ENCODE measurements at places on chromosomes 1 and 21.

GRCh38 chr1:208303743-208304712 is 59.8 kb upstream of the PLXNA2 start:
- DNase-seq, result no peak

- DNase-seq, result no peak
Observed at GRCh38 chr1:66343569-66344325, 190.2 kb upstream of the SGIP1 start.

- DNase-seq, result no peak
Observed at GRCh38 chr1:156486421-156487344, 13.9 kb downstream of the MEF2D start.

GRCh38 chr1:204222006-204222763 is 8.4 kb upstream of the GOLT1A start:
- no peak for DNase-seq

DNA sequence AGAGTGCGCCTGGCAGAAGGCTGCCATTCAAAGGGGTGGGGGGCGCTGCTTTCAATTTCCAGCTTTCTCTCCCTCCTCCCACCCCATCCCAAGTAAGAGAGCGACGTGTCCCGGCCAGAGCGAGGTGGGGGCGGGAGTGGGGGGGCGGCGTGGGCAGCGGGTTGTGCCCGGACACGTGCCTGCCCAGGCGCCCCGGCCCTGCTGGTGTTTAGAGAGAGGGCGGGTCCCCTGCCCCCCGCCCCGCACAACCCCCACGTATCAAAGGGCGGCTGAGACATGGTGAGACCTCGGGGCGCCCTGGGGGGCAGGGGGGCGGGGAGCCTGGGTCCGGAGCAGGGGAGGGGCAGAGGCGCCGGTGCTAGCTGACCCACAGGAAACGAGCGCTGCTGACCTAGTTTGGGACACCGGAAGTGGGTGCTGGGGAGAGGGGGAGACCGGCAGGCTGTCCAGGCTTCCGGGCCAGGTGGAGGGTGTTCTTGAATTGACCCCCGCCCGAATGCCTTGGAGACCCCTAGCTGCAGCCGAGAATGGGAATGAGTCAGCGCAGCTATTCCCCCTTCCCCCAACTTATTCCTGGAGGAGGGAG is 1.3 kb downstream of the ZBTB7B start:
- DNase-seq, result no peak

DNA sequence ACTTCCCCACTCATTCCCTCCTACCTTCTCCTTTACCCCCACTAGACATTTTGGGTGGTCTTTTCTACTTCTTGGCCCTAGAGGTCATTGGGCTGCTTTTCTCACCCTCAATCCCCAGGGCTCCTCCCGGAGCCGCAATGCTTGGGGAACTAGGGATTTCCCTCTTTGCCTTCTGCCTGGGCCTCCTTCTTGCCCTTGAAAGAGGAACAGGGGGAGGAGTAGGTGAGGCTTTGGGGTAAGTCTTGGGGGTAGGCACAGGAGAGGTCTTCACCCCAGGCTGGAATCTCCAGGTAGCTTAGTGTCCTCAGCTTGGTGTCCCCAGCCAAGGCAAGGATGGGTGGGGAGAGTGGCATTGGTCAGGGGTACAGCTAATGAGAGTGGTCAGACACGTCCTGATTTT is 56.2 kb upstream of the EPS8L3 start:
- no peak for DNase-seq

DNA sequence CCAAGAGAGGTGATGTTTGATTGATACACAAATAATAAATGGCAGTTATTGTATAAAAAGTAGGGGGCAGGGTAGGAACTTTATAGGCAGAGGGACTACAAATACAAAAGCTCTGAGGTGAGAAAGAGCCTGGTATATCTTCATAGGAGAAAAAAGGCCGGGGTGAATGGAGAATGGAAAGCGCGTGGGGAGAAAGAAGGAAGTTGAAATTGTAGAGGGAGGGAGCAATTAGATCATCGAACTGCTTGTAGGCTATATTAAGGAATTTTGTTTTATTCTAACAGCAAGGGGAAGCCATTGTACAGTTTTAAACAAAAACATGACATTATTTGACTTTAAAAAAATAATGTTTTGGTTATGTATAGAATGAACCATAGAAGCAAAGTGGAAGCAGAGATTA is 147.4 kb downstream of the PDE4B start:
- no peak for DNase-seq

DNA sequence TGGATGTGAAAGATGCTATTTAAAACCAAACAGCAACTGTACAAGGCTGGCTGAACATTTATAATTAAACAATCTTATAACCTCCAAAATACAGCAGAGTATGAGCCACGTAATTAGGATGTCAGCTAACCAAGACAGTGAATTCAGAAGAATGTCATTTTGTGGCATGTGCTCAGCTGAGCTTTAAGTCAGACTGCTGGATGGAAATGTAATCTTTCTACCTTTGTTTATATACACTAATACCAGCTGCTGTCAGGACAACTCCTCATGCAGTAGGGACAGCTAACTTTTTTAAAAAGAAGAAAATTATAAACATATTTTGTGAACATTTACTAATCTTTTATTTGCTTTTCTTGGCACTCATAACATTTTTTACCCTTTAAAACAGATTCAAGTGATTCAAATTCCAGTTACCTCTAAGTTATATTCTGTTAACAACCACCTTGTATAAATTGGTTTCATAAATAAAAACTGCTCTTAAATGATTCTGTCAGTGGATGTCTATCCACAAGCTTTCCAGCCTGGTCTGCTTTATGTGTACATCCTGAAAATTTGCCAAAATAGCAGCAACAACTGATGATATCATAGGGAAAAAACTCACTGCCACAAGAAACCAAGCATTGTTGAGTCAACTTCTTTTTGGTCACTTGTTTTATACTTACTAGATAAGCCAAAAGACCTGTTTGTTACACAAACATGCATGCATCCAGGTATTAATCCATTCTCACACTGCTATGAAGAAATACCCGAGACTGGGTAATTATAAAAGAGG is 36.1 kb downstream of the DPH5 start:
- DNase-seq, result no peak

- no peak for DNase-seq
Observed at GRCh38 chr1:9746651-9747050, 77.1 kb downstream of the CLSTN1 start.

DNA sequence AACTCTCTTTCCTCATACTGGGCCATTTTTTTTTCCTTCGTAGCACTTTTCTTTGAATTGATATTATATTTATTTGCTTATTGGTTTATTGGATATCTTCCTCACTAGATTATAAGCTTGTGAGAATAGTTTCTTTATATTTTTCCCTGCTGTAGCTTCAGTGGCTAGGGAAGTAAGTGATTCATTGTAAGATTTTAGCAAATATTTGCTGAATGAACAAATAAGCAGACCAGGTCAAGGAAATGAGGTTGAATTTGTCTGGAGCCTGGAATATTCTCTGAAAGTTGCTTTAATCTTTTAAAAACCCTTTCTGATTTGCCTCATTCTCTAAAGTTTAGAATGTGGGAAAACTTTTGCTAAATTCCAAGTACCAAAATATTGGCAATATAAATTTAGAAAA is 80.2 kb downstream of the RABGAP1L start:
- no peak for DNase-seq

All from activated naive CD4-positive, alpha-beta T cell (primary cell).